Cortex of kidney (tissue), 1 donor: ENCODE measurements at places on chromosomes 6 and 20.

DNA sequence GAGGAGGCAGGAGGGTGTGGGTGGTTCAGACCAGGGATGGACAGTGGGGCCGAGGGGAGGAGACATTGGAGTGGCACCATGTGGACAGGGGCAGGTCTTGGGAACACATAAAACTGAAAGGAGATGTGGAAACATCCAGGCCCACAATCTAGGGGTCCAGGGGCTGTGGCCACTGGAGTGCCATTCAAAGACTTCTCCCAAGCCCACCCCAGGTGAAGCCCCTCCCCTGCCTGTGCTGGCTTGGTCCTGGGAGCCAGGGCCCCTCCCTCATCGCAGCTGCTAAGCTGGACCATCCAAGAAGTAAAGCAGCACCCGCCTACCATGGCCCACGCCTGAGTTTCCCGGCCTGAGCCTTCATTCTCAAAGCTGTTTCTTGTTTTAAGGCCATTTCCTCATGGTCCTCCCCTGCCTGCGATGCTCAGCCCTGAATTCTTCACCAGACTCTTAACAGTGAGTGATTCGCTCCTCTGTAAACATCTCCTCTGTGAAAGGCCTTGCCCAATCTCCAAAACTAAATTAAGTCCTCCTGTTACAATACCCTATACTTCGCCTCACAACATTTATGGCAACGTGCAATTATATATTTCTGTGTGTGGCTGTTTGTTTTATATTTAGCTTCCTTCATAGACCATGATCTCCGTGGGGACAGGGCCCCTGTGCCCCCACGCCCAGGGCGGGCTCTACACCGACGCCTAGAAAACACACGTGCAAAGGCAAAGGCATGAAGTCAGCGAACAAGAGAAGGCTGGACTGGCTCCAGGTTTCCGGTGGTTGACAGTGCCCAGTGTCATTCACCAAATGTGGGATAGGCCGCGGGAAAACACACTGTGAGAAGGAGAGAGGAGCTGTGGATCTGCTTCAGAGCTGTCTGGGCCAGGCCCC is 267.8 kb downstream of the ERMARD start:
- no peak for DNase-seq

DNA sequence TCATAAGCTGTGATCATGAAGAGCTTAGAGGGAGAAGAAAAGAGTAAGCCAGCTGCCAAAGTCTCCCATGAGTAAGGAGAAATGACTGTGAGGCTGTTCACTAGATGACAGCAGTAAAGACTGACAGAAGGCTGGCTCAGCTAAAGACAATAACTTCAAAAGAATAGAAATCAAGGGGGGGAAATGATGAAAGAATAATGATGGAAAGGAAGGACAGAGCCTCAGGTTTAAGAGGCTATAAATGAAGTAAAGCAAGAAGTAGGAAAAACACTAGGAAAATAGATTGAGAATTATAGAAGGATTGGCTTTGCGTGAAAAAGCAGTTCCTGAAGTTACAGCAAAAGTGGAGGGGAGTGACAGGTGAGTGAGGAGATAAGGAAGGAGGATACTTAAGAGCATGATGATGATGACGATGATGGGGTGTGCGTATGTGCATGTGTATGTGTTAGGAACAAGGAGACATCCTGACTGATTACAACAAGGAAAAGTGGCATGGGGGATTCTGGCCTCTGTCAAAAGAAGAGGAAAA is 48.2 kb downstream of the HBS1L start:
- no peak for DNase-seq

GRCh38 chr20:50852085-50852484 is 57.2 kb downstream of the BCAS4 start:
- DNase-seq: no peak

GRCh38 chr6:29959467-29959866 is 17.1 kb downstream of the HLA-A start:
- DNase-seq: no peak
